ENCODE measurements at places on chromosomes 5 and 9. TPM values are rescaled to one million over a fixed set of nuclear protein-coding genes. Genes with fewer than 3 reads are reported as not detected.

DNA sequence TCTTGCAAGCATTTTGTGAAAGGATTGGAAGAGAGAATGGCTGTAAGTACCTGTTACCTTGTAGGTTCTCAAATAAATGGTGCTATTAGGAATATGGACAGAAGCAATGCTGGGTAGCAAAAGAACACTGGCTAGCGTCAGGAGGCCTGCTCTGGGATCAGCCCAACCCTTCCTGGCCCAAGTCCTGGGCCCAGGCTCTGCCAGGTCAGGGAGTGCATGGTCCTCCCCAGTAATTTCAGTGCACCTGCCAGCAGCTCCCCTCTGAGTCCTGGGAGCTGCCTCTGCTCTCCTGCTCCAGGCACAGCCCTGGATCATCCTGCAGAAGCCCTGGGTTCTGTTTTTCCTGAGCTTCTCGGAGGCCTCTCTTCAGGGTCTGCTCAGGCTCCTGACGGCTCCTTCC is 89.5 kb upstream of the ARAP3 start:
- no peaks in the 10 kb centered on the region for H3K27me3 ChIP-seq
- DNase-seq: no peak
- no peaks in the 10 kb centered on the region for H3K36me3 ChIP-seq

- no peaks in the 10 kb centered on the region for H3K27me3 ChIP-seq
- H3K4me3 ChIP-seq: no peak overlapping the region
- no peaks in the 10 kb centered on the region for H3K36me3 ChIP-seq
- H3K27ac ChIP-seq: no peak overlapping the region
- H3K4me1 ChIP-seq: no peaks in the 10 kb centered on the region
These were observed 48.9 kb upstream of the CHD1 start for GRCh38 chr5:98977723-98978122.

GRCh38 chr9:68919661-68920060 is 94.3 kb downstream of the PRKACG start:
- H3K36me3 ChIP-seq: peaks cover 38% of the 10 kb centered on the region
- no peak overlapping the region for H3K27ac ChIP-seq
- H3K27me3 ChIP-seq: no peaks in the 10 kb centered on the region
- no peak overlapping the region for H3K4me3 ChIP-seq

DNA sequence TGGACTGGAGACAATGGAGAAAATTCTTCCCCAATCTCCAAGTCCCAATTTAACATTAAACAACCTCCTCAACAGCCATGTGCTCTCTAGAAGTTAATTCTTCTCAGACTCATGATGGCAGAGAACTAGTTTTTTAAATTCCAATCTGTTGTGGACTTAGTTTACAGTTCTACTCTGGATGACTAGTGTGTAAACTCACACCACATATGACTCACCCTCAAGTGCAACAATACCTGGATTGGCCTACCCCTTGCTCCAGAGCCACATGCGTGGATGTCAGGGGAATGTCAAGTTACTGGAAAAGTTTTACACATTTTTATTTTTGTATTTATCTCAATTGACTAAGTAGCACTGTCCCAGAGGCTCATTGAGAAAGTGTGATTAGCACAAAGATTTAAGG is 136.0 kb upstream of the EFNA5 start:
- H3K27ac ChIP-seq: no peak overlapping the region
- H3K36me3 ChIP-seq: no peaks in the 10 kb centered on the region
- H3K4me1 ChIP-seq: peaks cover 23% of the 10 kb centered on the region
- no peaks in the 10 kb centered on the region for H3K27me3 ChIP-seq
- no peak for DNase-seq
- H3K4me3 ChIP-seq: no peak overlapping the region

Gene THOC3
- 73.7 TPM for total RNA-seq

DNA sequence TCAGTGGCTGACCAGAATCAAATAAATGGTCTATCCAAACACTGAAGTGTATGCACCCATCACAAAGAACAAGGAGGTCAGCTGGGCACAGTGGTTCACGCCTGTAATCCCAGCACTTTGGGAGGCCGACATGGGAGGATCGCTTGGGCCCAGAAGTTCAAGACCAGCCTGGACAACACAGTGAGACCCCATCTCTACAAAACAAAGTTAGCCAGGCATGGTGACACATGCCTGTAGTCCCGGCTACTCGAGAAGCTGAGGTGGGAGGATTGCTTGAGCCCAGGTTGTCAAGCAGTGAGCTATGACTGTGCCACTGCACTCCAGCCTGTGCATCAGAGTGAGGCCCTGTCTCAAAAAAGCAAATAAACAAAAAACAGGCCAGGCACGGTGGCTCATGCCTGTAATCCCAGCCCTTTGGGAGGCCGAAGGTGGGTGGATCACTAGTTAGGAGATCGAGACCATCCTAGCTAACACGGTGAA is 40.5 kb downstream of the SEMA4D start:
- no peak overlapping the region for H3K4me3 ChIP-seq
- no peak overlapping the region for H3K27ac ChIP-seq
- no peaks in the 10 kb centered on the region for H3K27me3 ChIP-seq
- peaks cover 5% of the 10 kb centered on the region for H3K4me1 ChIP-seq

GRCh38 chr5:147568710-147569406 is 59.0 kb upstream of the DPYSL3 start:
- H3K27ac ChIP-seq: no peak overlapping the region
- no peaks in the 10 kb centered on the region for H3K27me3 ChIP-seq
- peak; percentile 65 for DNase-seq
- H3K4me1 ChIP-seq: peaks cover 4% of the 10 kb centered on the region

DNA sequence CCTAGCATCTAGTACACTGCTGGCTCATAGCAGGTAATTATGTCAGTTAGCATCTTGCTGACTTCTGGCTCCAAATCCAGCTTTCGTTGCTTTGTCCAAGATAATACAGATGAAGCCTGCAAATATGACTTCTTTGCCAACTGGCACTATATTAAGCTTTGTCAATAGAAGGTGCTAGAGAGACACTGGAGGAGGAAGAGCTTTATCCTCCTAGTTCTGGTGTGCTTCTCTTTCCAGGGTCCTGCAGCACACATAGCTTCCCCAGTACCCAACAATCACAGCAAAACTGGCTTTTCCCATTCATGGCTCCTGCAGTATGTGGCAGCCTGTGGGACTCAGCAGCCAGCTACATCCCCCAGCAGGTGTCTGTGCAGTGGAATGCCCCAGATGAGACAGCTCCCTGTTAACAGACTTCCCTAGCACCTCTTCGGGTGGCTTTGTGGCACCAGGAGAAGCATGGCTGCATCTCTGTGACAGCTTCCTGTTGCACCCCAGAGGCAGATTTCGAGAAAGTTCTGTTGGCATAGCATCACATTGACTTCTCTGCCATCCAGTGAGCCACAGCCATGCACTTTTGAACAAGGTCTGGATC is 147.8 kb downstream of the OXCT1 start:
- H3K27me3 ChIP-seq: no peaks in the 10 kb centered on the region
- DNase-seq: peak; percentile 46
- H3K36me3 ChIP-seq: no peaks in the 10 kb centered on the region
- no peaks in the 10 kb centered on the region for H3K4me1 ChIP-seq

Gene SV2C
- total RNA-seq: not detected

Gene ZNF658
- total RNA-seq: 4.0 TPM

- no peaks in the 10 kb centered on the region for H3K4me1 ChIP-seq
- no peaks in the 10 kb centered on the region for H3K27me3 ChIP-seq
- no peaks in the 10 kb centered on the region for H3K36me3 ChIP-seq
- no peak overlapping the region for H3K4me3 ChIP-seq
- DNase-seq: no peak
These were observed 90.3 kb upstream of the ARAP3 start for GRCh38 chr5:141772281-141772680.

DNA sequence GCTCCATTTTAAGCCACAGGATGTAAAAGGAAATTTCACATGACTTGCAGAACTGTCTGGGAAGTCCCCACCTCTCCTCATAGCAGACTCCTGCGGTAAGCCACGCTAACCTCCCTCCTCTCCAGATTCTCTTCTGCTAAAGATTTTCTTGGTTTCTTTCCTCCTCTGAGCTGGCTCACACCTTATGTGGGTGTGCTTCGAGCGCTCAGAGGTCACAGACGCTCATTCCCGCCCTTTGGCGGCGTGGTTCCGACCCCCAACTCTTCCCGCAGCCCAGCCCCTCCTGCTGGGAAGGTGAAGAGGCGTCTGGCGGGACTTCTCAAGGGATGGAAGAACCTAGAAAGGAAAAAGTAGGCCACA is 32.9 kb upstream of the CDK20 start:
- H3K4me3 ChIP-seq: no peak overlapping the region
- peak; percentile 81 for DNase-seq
- no peaks in the 10 kb centered on the region for H3K36me3 ChIP-seq

DNA sequence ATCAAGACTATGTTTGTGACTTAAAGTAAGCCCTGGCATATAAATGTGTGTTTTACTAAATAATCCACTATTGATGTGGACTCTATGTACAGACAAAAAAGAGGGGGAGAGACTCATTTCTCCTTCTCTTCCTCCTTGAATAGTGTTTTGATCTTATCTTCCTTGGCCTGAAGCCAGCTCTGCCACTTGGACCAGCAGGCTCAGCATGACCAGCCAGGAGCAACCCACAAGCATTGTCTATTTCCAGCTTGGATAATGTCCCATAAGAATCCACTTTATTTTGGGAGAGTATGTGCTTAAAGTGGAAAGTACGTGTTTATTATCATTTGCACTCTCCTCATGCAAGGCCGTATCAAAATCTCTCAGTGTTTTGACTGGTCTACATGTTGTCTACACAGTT is 23.8 kb upstream of the SLC46A2 start:
- H3K4me3 ChIP-seq: no peak overlapping the region
- H3K27ac ChIP-seq: no peak overlapping the region
- peaks cover 84% of the 10 kb centered on the region for H3K27me3 ChIP-seq
- no peak for DNase-seq

GRCh38 chr5:61464512-61464911 is 132.5 kb downstream of the ZSWIM6 start:
- no peaks in the 10 kb centered on the region for H3K4me1 ChIP-seq
- H3K36me3 ChIP-seq: no peaks in the 10 kb centered on the region
- no peak overlapping the region for H3K27ac ChIP-seq

DNA sequence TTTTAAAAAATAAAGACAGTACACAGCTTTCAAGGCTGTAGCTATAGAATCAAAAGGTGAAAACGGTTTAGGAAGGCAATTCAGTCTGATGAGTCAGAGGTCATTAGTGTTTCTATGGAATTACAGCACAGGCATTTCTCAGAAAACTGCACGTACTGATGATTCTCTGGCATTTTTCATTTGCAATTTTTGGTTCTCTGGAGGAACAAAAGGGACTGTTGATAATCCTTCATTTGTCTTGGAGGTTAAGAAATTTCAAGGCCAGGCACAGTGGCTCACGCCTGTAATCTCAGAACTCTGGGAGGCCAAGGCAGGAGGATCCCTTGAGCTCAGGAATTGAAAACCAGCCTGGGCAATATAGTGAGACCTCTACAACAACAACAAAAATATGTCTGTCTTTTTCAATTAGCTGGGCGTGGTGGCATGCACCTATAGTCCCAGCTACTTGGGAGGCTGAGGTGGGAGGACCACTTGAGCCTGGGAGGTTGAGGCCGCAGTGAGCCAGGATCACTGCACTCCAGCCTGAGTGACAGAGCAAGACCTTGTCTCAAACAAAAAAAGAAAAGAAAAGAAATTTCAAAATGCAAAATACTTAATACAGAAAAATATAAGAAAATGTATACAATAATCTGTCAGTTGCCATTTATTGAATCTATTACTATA is 27.3 kb downstream of the NR6A1 start:
- H3K36me3 ChIP-seq: peaks cover 27% of the 10 kb centered on the region
- H3K4me3 ChIP-seq: no peak overlapping the region
- no peaks in the 10 kb centered on the region for H3K27me3 ChIP-seq
- H3K4me1 ChIP-seq: no peaks in the 10 kb centered on the region
- H3K27ac ChIP-seq: no peak overlapping the region

DNA sequence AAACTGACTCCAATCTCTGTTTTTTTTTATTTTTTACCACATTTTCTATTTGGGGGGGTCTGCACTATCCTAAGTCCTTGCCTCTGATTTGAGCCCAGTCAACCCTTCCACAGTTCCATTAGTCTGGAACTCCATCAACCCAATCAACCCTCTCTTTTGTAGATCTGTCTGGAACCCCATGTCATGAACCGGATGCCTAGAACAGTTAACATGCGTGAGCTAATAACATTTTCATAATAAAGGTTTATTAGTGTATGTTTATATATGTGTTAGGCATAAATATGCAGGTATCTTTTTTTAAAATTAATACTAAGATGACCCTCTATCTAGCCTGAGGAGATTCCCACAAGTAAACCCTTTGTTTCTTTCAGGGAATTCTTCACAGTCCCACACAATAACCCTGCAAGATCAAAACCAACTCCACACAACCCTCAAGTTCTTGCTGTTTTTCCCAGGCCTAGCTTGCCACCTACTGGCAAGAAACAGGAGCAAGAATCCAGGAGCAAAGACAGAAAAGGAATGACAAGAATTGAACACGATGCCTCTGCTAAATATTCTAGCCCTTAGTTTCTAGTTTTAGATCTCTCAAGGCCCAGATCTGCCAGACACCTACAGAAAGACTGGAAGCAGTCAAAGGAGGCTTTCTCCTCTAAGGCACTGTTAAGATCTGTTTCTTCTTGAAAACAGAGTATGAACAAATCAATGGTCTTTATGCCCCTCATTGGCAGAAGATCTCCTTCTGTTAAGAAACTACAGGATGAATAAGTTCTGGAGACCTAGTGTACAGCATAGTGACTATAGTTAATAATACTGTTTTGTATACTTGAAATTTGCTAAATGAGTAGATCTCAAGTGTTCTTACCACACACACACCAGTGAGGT is 100.4 kb downstream of the TRIM36 start:
- DNase-seq: peak; percentile 79
- H3K4me1 ChIP-seq: no peaks in the 10 kb centered on the region
- no peak overlapping the region for H3K27ac ChIP-seq
- no peaks in the 10 kb centered on the region for H3K27me3 ChIP-seq

Gene GCNT4
- total RNA-seq: 2.5 TPM

GRCh38 chr5:54217826-54218503 is 92.4 kb downstream of the ARL15 start:
- H3K4me1 ChIP-seq: peaks cover 8% of the 10 kb centered on the region
- peak; percentile 75 for DNase-seq
- no peak overlapping the region for H3K4me3 ChIP-seq

Gene ADAMTS12
- total RNA-seq: 140 TPM

- H3K4me3 ChIP-seq: no peak overlapping the region
- no peaks in the 10 kb centered on the region for H3K36me3 ChIP-seq
- no peak for DNase-seq
- H3K4me1 ChIP-seq: no peaks in the 10 kb centered on the region
These were observed 109.1 kb upstream of the PTGER4 start for GRCh38 chr5:40570408-40571129.

Gene KCNIP1
- 0.34 TPM for total RNA-seq

Gene PAPPA
- total RNA-seq: 0.08 TPM

Gene LCN1
- total RNA-seq: not detected

GRCh38 chr5:142368529-142368928 is 43.7 kb upstream of the SPRY4 start:
- no peaks in the 10 kb centered on the region for H3K27me3 ChIP-seq
- no peak for DNase-seq
- no peak overlapping the region for H3K27ac ChIP-seq
- H3K4me3 ChIP-seq: no peak overlapping the region
- H3K36me3 ChIP-seq: peaks cover 4% of the 10 kb centered on the region
- peaks cover 9% of the 10 kb centered on the region for H3K4me1 ChIP-seq

- H3K36me3 ChIP-seq: peaks cover 37% of the 10 kb centered on the region
- no peaks in the 10 kb centered on the region for H3K4me1 ChIP-seq
- H3K27me3 ChIP-seq: no peaks in the 10 kb centered on the region
- peak overlapping the region; percentile 79 for H3K27ac ChIP-seq
- DNase-seq: peak; percentile 67
These were observed 705 bp downstream of the PWWP2A start for GRCh38 chr5:160118349-160119141.

Gene PDE8B
- total RNA-seq: 0.09 TPM
